Stimulated activated CD4-positive, alpha-beta T cell treated with anti-CD3 and anti-CD28 coated beads, Interleukin-4, amount 100 ng/mL, for 4 hours (primary cell): ENCODE measurements at places on chromosomes 6 and 20.

GRCh38 chr6:156701966-156702365, 75.2 kb upstream of the ARID1B start:
- no peak for DNase-seq

- no peak for DNase-seq
These were observed 106.2 kb downstream of the ARHGAP18 start for GRCh38 chr6:129603741-129604140.

- peak; percentile 54 for DNase-seq
These were observed at the start of gene ZBP1 for GRCh38 chr20:57620274-57620990. Gene ZBP1 (minus strand): TSS chr20:57620426. CDS start chr20:57620295, 131 bp downstream.

DNA sequence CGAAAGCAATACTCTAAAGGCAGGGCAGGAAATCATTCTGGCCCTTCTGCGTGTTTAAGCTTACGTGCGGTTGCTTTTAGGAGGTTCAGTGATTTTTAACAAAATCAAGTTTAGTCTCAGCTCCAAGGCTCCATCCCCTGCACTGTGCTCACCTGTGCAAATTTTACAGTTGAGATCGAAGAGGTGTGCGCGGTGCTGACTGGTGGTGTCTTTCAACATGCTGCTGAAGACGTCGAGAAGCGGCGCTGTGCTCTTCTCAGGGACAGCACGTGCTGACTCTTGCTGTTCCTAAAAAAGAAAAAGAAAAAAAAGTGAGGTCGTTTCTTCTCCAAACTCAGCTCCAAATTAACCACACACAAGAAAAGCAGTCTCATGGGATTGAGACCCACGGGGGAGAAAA, 32.0 kb downstream of the DIDO1 start:
- DNase-seq = no peak

GRCh38 chr20:59269411-59270025, 30.9 kb upstream of the EDN3 start:
- no peak for DNase-seq
